ENCODE measurements at places on chromosomes 6 and 20. TPM values are rescaled to one million over a fixed set of nuclear protein-coding genes. Genes with fewer than 3 reads are reported as not detected.

- H3K4me1 ChIP-seq, result peaks cover 6% of the 10 kb centered on the region
- no peak overlapping the region for H3K27ac ChIP-seq
- no peaks in the 10 kb centered on the region for H3K36me3 ChIP-seq
- no peak for DNase-seq
Measured at GRCh38 chr20:47749339-47749738, 35.9 kb downstream of the SULF2 start.

The RTN4IP1 gene
- 7.2 TPM for polyA plus RNA-seq

The PPIL6 gene
- polyA plus RNA-seq, result 0.46 TPM

DNA sequence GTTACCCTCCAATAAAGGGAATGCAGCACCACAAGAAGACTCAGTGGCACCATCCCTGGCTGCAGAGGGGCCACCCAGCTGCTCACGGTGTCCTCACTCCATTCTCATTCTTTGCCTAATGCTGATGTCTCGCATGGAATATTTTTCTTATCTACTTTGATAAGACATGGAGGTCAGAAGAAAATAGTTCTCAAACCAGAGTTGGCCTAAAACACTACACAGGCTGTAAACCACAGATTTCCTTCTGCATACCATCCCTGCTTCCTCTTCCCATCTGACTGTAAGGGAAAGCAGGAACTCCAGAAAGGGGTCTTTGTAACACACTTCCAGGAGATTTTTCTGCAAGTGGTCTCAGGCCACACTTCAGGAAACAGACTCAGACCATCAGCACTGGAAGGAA, 43.1 kb upstream of the CD93 start:
- H3K4me1 ChIP-seq, result no peaks in the 10 kb centered on the region
- H3K36me3 ChIP-seq, result no peaks in the 10 kb centered on the region
- no peak overlapping the region for H3K27ac ChIP-seq
- H3K27me3 ChIP-seq, result no peaks in the 10 kb centered on the region
- H3K4me3 ChIP-seq, result no peak overlapping the region

DNA sequence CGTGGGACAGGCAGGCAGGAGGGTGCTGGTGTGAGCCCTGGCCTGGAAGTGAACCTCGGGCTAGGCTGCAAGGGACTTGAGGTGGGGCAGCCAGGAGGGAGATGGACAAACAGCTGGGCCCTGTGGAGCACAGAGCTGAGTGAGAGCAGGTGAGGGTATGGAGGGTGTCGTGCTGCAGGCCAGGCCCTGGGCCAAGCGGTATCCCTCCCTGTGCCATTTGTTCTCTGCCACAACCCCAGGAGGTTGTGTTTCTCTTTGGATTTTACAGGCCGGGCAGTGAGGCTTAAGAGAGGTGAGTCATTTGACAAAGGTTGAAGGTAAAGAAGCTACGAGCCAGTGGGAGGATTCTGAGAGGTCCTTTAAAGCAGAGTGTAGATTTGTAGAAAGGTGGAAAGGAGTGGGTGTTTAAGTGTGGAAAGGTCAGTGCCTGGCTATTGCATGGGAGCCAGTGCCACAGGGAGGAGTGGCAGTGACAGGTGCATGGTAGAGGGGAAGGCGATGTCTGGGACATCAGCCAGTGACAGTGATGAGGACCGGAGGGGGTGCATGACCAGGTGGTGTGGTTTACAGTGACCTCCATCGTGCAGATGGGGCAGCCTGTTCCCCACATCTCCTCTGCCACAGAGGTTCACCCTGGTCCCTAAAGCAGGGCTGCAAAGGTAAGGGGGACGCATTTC, 39.8 kb downstream of the GMPR start:
- no peak overlapping the region for H3K27ac ChIP-seq
- H3K36me3 ChIP-seq, result no peaks in the 10 kb centered on the region
- H3K4me3 ChIP-seq, result no peak overlapping the region

DNA sequence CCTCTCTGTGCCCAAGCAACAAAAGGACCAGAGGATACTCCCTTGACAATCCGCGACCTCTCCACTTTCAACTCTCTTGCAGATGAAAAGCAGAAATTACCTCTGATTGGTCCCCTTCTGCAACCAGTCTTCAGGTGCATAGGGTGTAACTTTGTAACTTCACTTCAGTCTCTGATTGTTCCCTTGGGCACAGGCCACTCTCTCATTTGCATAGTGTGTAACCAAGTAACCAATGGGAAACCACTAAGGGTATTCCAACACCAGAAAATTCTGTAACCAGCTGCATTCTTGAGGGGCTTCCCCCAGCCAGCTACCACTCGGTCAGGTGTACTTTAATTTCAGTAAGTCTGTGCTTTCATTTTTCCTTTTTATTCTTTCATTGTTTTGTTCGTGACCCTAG, 4.4 kb upstream of the RAET1L start:
- no peak overlapping the region for H3K27ac ChIP-seq
- H3K4me1 ChIP-seq, result peaks cover 9% of the 10 kb centered on the region
- no peaks in the 10 kb centered on the region for H3K36me3 ChIP-seq
- DNase-seq, result no peak
- peaks cover 15% of the 10 kb centered on the region for H3K27me3 ChIP-seq

DNA sequence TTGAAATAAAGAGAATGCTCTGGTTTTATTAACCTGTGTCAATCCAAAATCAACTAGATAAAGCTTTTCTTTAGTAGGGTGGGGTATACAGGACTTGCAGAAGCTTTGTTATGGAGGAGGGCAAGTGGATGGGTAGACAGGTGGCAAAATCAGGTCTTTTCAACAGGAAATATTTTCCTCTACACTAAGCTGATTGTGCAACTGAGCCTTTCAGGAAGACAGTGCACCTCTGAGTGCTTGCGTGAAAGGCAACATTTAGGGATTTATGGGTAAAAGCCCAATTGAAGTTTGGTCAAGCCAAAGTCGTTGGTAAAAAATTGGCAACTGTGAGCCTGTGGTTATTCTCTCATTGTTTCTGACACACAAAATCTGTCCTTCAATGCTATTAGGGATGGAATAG, 23.8 kb upstream of the TUBB2A start:
- H3K4me1 ChIP-seq, result no peaks in the 10 kb centered on the region
- no peak overlapping the region for H3K4me3 ChIP-seq
- no peak for DNase-seq
- H3K27me3 ChIP-seq, result no peaks in the 10 kb centered on the region

The PTPRK gene
- 0.74 TPM for polyA plus RNA-seq

DNA sequence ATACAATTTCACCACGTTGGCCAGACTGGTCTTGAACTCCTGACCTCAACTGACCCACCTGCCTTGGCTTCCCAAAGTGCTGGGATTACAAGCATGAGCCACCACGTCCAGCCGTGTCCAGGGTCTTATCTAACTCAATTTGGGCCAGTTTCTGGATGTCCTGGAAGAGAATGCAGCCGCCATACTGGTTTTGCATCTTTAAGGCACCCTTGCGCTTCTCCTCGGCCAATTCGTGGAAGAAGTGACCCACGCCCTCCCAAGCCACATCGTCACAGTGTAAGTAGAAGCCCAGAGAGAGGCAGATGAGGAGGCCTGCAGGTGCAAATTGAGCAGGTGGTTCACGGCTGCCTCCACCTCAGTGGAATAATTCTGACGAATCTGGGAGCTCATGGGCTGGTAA, 3.7 kb upstream of the ZNF335 start:
- H3K36me3 ChIP-seq, result no peaks in the 10 kb centered on the region
- no peak overlapping the region for H3K27ac ChIP-seq
- no peak overlapping the region for H3K4me3 ChIP-seq
- H3K27me3 ChIP-seq, result no peaks in the 10 kb centered on the region
- no peak for DNase-seq

The OR2J3 gene
- not detected for polyA plus RNA-seq

The C6orf141 gene
- polyA plus RNA-seq, result not detected

GRCh38 chr6:17476511-17476910, 83.1 kb downstream of the CAP2 start:
- H3K4me1 ChIP-seq, result no peaks in the 10 kb centered on the region
- no peak overlapping the region for H3K27ac ChIP-seq
- DNase-seq, result no peak
- no peaks in the 10 kb centered on the region for H3K27me3 ChIP-seq
- H3K4me3 ChIP-seq, result no peak overlapping the region
- H3K36me3 ChIP-seq, result no peaks in the 10 kb centered on the region

- H3K27ac ChIP-seq, result no peak overlapping the region
- no peaks in the 10 kb centered on the region for H3K36me3 ChIP-seq
- no peak overlapping the region for H3K4me3 ChIP-seq
- no peaks in the 10 kb centered on the region for H3K4me1 ChIP-seq
- H3K27me3 ChIP-seq, result peaks cover 4% of the 10 kb centered on the region
- DNase-seq, result no peak
Measured at GRCh38 chr6:11653028-11653583, 115.6 kb downstream of the TMEM170B start.

GRCh38 chr6:31490115-31490873, 7.7 kb upstream of the MICB start:
- H3K4me1 ChIP-seq, result peaks cover 16% of the 10 kb centered on the region
- H3K27me3 ChIP-seq, result no peaks in the 10 kb centered on the region
- no peak overlapping the region for H3K27ac ChIP-seq
- no peak overlapping the region for H3K4me3 ChIP-seq
- DNase-seq, result no peak

The FITM2 gene
- 1.3 TPM for polyA plus RNA-seq

GRCh38 chr6:137989664-137990063, 117.6 kb downstream of the PERP start:
- no peak for DNase-seq
- no peak overlapping the region for H3K4me3 ChIP-seq
- H3K27me3 ChIP-seq, result peaks cover 5% of the 10 kb centered on the region
- no peaks in the 10 kb centered on the region for H3K4me1 ChIP-seq
- H3K27ac ChIP-seq, result no peak overlapping the region

The OR12D3 gene
- not detected for polyA plus RNA-seq

The CASS4 gene
- 5.6 TPM for polyA plus RNA-seq

DNA sequence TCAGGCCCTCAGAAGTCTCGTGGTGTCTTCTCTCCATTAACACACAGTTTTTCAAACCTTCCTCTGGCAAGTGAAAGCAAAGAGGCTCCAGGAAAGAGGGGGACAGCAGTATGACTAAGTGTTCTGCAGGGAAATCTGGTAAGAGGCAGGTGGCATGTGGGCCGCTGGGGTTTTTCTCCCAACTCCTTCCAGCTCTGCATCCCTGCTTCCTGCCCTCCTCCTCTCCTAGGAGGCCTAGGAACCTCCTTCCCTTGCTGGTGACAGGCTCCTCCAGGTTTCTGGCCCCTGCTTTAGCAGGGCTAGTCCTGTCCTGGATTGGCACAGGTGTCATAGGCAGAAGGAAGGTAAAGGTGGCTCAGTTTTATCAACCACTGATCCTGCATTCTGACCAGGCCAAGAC, 7.6 kb upstream of the ITCH start:
- H3K27me3 ChIP-seq, result no peaks in the 10 kb centered on the region
- no peak for DNase-seq

DNA sequence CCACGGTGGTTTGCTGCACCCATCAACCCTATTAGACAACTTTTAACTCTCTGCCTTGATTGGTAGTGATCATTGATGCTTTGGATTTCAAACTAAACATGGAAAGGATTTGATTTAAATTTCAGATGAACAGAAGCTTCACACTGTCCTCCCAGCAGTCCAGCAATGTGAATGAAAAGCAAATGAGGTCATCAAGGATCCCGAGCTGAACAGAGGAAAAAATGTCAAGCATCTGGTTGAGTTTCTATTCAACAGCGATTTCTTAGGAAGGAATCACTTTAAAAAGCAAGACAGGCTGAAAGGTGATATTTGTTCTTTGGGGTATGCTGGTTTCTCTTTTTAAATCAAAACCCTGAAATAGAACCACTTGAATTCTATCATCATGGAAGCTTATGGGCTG, 10.6 kb upstream of the SAMD3 start:
- H3K36me3 ChIP-seq, result no peaks in the 10 kb centered on the region
- H3K4me3 ChIP-seq, result no peak overlapping the region
- H3K27me3 ChIP-seq, result no peaks in the 10 kb centered on the region
